ENCODE measurements at places on chromosomes 2 and 18.
A peak's percentile ranks its signal among the peaks of the same experiment; 100 is the strongest.

GRCh38 chr2:86036669-86037138 lies 69.0 kb downstream of the POLR1A start:
- DNase-seq: no peak

DNA sequence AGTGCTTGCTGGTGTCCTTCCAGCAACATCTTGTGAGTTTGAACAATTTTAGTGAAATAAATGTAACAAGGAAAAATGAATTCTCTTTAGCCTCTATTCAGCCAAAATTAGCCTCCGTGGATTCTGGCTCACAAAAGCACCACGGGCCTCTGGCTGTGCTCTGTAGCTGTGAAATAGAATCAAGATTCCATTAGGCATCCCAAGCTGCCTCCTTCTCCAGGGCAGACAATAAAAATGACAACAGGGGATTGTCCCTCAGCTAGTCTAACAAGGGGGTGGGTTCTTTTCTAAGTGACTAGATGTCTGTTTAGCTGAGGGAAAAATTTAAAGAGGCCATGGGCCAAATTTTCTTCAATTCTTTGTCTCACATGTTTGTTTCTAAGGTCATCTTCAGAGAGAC lies 254.7 kb upstream of the FIGN start:
- DNase-seq: no peak

- no peak for DNase-seq
Observed at GRCh38 chr2:232018181-232018580, 56.7 kb downstream of the DIS3L2 start.

GRCh38 chr18:12703664-12704063 lies 822 bp downstream of the PSMG2 start:
- peak; percentile 28 for DNase-seq

GRCh38 chr18:7338846-7339245 lies 108.0 kb downstream of the LRRC30 start:
- DNase-seq: no peak

DNA sequence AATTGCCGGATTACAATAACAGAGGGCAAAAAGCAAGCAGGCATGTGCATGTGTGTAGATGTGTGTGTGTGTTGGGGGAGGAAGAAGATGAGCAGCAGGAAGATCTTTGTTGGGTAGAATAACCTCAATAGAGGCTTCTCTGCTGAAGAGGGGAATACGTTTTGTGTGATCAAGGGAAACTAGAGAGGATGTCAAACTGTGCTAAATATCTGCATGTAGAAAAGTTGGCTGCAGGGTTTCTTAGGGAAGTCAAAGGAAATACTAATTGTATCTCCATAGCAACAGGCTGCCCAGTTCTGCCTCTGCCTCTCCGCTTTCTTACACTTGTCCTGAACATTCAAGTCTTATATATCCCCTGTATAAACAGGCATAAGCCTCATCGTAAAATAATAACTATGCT lies 190.1 kb upstream of the RND3 start:
- DNase-seq: no peak

DNA sequence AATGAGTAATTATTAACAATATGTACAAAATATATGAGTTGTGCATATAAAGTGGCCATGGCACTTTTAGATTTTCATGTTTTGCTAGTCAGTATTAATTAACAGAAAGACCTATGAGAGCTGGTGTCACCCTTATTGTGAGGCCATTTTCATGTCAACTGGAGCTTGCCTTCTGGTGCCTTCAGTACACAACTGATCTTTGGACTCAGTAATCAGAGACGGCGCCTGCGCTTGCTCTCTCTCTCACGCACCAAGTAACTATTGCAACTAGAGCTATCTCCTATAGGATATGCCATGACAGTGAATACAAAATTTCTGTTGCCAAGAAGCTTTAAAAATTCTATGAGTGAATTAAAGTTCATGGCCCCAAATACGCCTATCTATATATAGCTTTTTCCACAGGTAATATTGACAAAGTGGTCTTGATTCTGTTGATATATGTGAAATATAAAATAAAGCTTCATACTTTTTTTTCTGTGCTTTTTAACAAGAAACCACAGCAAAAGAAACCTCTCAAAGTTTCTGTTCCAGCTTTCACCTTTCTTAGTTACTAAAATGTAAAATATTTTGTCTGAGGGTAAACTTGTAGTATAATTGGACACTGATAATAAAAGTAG lies 2.9 kb downstream of the SERTAD2 start:
- DNase-seq: no peak

- no peak for DNase-seq
Observed at GRCh38 chr2:201754717-201755415, 25.9 kb downstream of the ALS2 start.

- DNase-seq: no peak
Observed at GRCh38 chr2:134136731-134137130, 117.1 kb upstream of the MGAT5 start.

DNA sequence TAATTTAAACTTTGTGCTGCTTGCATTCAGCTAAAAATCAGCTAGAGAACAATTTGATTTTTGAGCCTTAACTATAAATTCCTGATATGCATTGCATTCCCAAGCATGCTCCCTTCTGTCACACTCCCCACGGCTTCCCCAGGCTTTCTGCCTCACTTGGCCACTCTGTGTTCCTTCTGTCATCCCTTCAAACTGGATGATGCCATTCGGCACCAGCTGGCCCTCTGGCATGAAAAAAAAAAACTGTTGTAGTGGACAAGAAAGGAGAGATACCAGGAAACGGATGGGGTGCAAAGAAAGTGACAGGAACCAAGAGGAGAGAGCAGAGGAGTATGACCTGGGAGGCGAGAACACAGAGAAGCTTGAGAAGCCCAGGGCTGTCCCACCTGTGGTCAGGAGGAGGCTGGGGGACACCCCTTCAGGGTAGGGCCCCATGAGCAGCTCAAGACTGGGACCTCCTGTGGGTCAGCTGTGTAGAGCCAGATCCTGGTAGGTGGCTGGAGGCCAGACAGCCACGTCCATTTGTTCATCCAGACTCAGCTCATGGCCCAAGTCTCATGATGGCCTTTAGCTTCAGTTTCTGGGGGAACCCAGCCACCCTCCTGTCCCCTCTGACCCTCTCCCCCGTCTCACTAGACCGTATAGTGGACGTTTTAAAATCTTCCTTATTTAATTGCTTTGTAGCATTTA lies 211.8 kb downstream of the GBX2 start:
- no peak for DNase-seq

DNA sequence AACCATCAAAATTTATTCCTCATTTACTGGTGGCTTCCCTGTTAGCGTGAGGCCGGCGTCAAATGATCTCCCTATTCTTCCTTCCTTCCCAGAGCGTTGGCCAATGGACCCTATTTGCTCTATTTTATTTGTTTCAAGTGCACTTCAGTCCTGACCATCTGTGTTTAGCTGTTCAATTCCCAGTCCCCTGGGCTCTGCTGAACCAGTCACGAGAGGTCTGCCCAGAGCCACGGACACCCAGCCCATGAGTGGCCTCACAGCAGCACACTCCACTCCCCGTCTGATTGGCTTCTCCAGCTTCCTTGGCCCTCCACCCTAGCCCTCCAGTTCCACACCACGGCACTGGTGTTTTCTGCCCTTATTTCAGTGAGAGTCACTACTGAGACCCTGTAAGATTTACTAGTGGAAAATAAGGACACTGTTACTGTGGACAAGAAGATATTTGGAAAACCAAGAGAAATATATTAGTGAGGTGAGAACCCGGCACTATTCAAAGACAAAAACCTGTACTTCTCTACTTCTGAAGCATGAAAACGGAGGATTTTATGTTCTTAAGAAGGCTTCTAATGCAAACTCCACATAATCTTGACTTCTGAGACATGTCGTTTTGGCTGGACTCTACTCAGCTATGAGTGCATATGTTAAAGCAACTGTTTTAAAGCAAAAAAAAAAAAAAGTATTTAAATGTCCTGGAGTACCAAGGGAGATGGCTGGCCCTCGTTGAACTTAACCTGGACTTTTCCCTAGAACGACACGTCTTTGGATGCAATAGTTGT lies 86.6 kb downstream of the COL6A3 start:
- no peak for DNase-seq

DNA sequence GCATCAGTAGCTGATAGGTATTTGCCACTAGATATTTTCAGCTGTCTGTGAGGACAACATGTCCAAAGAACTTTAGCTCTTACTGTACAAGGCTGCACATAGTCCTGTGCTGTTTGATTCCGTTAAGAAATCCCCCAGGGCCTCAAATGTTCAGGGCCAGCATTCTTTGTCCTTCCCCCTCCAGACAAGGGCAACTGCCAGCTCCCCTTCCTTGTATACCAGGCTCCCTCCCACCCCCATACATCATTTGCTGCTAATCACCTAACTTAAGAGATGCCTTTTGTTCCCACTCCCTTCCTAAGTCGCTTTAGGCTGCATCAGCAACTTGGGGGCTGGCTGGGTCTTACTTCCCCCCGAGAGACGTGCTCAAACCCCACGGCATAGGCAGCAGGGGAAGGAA lies 138.7 kb downstream of the CDH20 start:
- DNase-seq: no peak

- DNase-seq: no peak
Observed at GRCh38 chr2:235812185-235812665, 318.4 kb downstream of the AGAP1 start.

GRCh38 chr2:155755481-155755880 lies 577.0 kb downstream of the NR4A2 start:
- DNase-seq: no peak

- no peak for DNase-seq
Observed at GRCh38 chr18:26650310-26651268, 102.2 kb upstream of the KCTD1 start.

DNA sequence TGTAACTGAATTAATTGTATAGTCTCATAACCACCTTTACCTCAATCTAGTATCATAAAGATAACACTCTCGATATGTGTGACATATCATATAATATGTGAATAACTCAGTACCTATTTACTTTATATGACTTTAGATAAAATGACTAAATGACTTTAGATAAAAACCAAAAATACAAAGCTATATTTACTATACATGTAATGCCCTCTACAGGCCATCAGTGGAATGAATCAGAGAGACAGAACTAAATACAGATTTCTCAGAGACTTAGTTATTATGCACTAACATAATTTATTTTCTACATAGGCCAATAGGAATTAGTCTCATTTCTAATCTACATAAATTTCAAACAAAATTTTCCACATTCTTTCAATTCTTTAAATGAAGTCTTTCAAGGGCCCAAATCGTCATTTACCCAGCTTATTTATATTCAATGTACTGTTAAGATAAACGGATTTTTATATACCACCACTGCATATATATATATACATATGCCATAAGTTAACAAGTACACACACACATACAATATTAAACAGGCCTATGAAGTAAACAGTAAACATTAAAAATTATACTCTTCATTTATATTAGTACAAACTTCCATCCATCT lies 219.9 kb downstream of the EXOC6B start:
- DNase-seq: no peak

- DNase-seq: no peak
Observed at GRCh38 chr2:180728928-180729559, 251.4 kb upstream of the UBE2E3 start.

DNA sequence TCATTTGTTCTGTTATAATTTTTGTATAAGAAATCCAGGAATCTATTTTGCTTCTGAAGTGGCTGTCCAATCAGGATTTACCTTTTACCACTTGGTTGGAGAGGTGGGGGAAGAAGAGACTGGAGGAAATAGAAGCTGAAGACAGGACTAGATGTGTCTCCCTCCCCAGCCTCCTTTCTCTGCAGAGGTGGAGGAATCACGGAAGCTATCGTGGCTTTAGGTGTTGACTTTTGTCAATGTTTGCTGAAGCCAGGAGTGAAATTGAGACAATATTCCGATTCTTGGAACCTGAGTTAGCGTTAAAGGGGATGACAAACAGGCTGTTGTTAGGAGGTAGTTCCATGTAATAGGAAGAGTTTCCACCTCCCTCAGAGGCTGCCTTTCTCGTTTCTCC lies 43.5 kb downstream of the PDCL3 start:
- no peak for DNase-seq

DNA sequence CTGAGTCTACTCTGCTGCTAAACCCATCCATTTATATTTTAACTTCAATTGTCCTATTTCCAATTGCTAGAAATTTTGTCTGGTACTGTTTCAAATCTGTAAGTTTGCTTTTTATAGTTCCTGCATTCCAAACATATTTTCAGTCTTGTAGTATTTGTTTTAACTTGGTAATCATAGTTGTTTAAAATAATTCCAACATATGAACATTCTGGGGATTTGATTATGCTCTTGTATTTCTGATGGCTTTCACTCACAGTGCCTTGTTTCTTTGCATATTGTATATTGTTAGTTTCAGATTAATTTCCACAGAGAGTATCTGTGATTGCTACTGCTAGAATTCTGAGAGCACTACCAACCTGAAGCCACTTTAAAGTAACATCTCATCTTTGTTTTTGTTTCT lies 202.4 kb downstream of the ETAA1 start:
- DNase-seq: no peak

DNA sequence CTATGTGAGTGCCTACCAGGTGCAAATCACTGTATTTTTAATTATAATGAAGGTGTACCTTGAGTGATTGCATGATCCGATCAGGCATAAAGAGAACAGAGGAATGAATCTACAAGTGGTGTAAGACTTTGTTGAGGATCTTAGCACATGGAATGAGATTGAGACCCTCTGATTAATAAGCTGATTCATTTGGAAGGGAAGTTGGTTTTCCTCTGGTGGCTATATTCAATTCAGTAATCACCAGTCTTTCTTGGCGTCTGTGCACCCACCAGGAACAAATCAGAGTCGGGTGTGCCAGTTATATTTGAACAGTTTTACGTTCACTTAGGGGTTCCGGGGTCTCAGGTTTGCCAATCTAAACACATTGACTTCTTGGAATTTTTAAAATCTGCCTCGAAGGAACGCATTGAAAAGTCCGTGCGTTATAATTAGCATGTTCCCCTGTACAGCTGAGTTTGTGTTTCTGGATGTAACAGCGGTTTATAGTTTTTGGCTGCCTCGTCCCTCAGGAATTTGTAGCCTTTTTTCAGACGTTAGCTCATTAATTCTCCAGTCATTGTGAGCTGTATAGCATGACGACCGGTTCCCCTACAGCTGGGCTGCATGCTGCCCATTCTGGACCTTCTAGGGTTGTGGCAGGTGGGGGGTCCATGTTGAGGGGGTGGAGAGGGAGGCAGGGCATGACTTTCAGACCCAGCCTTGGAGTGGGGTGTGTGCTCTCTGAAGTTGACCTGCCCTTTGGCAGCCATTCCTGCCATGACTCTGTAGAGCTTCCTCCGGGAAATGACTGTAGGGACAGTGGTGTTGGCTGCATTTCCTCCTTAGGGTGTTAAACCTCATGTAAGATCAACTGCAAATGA lies 20.3 kb downstream of the MYO1B start:
- no peak for DNase-seq

- DNase-seq: no peak
Observed at GRCh38 chr2:169895294-169895985, 68.2 kb downstream of the UBR3 start.

GRCh38 chr2:119266091-119266589 lies 42.5 kb downstream of the STEAP3 start:
- no peak for DNase-seq

GRCh38 chr2:158071018-158071417 lies 30.7 kb upstream of the UPP2 start:
- DNase-seq: no peak

DNA sequence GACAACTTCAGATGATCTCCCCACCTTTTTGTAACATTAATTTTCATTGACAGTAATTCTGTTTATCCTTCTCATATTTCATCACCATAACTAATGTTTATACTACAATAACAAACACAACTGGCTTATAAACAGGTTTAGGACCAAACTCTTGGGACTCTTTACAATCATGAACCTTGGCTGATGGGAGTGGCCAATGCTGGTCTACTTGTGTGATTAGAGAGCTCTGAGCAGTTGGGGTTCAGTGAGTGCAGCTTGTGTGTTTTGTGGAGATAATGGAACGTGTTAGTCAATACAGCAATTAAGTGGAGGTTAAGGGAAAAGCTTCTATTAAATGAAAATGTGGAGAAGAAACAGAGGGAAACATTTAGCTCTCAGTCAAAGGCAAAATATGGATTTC lies 207.1 kb downstream of the SPAG16 start:
- no peak for DNase-seq
